CD4-positive, alpha-beta T cell treated with Interleukin-6 at 100 ng/mL for 8 hours (primary cell): ENCODE measurements at places on chromosomes 7 and 10.

GRCh38 chr10:31490858-31491504 lies 172.0 kb downstream of the ZEB1 start:
- peak; percentile 5 for DNase-seq

DNA sequence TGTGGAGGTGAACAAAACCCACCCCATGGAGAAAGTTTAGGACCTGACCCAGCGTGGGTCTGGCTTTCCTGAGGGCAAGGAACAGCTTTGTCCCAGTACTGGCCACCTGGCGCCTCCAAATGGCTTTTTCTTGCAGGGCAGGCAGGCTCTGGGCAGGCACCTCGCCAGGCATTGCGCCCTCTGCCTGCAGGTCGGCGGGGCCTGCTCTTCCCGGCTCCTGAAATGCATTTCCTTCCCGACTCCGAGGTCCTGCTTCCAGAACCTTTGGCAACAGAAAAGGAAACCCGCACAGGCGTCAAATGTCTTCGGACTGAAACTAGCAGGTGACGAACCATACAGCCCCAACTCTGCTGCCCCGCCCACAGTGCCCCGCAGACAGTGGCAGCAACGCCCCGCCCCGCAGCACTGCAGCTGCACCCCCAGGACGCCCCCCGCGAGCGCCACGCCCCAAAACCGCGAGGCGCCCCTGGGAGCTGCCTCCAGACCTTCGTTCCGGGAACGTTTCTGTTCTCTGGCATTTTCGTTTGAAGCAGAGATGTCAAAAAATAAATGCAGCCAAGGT lies 65.5 kb downstream of the C10orf143 start:
- DNase-seq: no peak

DNA sequence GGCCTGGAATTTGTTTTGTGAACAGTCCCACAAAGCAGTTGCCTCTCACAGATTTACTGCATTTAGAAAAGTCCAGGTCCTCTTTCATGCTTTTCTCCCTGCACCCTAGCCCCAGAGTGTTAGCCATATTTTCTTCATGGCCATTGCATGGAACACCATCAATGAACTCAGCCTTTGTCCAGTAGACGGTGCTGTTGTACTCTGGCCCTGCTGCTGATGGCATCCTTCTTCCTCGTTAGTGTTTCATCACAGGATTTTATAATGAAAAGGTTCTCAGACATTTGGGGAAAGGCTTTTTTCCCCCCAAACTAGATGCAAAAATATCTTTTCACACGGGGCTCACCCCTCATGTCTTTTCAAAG lies 93.0 kb upstream of the SLC25A13 start:
- DNase-seq: peak; percentile 16

DNA sequence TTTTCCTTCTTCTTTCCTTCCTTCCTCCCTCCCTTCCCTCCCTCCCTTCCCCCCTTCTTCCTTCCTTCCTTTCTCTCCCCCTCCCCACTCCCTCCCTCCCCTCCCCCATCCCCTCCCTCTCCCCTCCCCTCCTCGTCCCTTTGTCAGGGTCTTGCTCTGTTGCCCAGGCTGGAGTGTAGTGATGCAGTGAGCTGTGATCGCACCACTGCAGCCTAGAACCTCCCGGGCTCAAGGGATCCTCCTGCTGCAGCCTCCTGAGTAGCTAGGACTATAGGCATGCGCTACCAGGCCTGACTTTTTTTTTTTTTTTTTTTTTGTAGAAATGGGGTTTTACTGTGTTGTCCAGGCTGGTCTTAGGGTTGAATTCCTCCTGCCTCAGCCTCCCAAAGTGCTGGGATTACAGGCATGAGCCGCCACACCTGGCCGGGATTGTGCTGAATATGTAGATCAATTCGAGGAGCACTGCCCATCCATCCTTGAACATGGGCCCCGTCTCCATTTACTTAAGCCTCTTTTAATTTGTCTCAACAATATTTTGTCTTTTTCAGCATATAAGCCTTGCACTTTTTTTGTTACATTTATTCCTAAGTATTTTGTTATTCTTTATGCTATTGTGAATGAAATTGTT lies 23.4 kb downstream of the GRIFIN start:
- DNase-seq: no peak

GRCh38 chr7:27178366-27178765 lies 4.2 kb upstream of the HOXA10 start:
- DNase-seq: no peak

DNA sequence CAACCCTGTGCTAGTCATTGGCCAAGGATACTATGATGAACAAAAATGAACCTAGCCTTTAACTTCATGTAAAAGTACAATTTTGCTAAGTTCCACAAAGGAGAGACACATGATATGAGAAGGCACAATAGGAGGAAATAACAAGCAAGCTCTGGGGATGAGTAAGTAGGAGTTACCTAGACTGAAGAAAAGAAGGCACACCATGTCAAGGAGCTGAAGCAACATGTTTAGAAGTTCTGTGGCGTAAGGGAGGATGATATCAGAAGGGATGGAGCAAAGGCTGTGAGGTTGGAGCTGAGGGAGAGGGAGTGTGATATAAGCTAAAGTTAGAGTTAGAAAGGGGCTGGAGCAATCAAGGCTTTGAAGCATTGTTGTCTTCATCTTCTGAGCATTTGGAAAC lies 25.6 kb downstream of the KIFBP start:
- no peak for DNase-seq

DNA sequence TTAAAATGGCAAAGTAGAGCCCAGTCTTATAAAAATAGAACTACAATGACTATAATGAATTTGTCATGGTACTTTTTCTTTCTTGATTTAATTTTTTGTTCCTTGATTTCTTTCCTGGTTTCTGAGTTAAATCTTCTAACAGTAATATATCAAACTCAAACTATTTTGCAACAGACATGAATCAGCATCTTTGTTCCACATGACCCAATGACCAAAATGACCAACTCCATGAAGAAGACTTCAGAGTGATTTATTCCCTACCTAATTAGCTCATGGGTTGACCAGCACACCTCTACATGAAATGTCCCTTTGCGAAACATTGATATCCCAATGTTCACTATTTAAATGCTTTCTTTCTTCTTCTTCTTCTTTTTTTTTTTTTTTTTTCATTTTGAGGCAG lies 30.9 kb downstream of the NMT2 start:
- no peak for DNase-seq

DNA sequence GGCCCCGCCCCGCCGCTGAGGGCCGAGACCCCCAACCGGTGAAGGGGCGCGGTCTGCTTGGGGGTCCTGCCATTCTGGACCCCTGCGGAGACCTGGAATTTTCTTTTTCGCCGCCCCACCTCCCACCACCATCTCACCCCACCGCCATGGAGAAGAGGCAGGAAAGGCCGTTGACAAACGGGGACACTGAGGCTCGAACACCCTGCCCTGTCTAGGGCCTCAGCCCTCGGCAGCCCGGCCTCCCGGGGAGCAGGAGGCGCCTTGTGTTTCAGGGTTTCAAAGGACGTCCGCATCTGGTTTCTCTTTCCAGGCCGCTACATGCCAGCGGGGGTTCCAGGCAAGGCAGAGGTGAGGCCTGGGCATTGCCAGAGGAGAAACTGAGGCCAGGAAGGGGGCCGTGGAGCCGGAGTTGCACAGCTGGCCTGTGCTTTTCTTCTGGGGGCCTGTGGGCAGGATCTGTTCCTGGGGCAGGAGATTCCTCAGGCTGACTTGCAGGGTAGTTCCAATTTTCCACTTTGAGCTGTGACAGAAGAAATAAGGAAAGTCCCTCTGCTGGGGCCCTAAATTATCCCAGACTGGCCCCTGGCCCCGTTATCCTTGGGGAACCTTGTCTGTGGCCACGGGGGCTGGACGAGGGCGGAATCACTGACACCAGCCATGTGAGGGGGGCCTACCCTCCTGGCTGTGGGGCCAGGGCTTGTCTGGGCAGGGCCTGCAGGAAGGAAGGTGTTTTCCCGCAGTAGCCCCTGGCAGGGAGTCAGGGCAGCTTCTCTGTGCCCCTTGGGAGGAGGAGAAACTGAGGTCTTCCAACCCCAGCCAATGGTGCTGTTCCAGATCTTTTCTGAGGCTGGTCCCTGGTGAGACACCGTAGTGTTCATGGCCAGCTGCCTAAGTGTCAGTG lies 900 bp upstream of the MICALL2 start:
- no peak for DNase-seq

- no peak for DNase-seq
Observed at GRCh38 chr7:114082642-114083165, 163.9 kb upstream of the PPP1R3A start.

DNA sequence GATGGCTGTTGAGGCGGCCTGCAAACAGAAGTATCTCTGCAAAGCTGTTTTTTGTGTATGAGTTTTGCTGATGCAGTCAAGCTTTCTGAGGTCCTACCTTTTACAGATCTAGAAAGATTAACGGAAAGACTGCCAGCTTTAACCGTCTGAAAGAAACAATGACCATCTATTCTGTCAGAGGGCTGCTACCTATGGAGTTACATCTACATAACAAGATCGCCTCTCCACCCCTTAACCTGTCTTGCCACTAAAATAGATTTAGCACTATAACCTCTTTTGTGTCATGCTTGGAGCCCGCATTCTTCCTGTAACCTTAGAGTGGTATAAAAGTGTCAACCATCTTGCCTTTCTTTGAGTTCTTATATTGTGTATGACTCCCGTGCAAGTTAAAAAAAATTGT lies 291.2 kb downstream of the POM121L12 start:
- DNase-seq: no peak

DNA sequence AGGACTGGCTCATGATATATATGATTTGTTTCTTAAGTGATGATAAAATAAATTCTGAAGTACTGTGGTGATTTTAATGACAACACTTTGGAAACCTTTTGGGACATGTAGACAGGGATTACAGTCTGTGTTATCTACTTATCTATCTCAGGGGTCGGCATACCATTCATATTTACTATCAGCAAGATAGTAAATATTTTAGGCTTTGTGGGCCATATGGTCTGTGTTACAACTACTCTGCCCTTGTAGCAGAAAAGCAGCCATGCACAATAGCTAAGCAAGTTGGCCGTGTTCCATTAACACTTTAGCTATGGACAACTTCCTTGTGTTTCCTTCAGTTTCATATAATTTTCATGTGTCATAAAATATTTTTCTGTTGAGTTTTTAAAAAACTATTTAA lies 97.8 kb upstream of the PRPS1L1 start:
- no peak for DNase-seq

DNA sequence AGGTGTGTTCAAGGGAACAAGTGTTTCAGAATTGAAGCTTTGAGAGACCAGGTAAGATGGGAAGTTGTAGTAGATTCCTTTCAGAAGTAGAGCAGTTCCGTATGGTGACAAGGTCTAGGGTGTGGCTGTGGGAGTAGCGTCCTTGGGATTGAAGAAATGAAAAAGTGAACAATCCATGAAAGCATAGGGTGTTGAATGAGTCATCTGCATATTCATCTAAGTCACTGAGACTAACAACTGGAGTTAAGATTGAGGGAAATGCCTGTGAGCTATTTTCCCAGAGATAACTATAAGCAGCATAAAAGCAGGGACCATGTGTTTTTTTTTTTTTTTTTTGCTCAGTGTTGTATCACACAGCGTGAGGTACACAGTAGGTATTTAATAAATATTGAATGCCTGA lies 134.8 kb downstream of the PHTF2 start:
- no peak for DNase-seq

DNA sequence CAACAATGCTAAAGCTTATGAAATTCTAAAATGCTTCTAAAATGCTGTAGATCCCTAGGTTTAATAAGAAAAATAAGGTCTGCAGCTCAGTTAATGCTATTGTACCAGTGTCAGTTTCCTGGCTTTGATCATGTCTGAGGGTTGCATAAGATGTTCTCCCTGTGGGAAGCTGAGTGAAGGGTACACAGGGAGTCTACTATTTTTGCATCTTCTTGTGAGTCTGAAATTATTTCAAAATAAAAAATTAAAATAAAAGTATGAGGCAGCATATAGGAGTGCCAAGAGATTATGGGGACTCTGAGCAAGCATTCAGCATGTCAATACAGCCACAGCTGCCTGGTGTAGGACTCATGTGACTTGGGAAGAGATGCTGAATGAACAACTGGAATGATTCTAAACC lies 14.7 kb downstream of the CHST15 start:
- DNase-seq: no peak

DNA sequence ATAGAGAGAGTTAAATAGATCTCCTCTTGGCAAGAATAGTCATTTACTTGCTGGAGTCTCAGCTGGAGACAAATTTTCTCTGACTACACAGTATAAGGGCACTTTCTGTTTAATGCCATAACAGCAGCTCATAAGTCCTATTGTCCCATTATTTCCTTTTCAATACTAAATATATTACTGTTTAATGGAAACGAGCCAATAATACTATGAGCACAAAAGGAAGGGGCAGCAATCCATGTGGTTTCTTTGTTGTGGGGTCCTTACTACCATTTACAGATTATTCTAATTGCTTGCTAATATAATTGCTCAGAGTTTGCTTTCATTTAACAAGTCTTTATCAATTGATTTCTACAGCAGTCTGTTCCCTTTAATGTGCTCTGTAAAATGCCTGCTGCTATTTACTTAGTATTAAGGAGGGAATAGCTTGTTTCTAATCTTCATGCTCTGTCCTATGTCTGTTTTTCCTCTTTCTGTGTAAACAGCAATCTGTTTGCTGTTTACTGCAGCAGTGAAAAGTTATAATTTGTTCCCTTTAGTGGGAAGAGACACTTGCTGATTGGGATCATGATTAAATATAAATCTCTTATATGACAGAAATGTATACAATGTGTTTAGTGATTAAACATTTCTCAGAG lies 296.2 kb upstream of the SMIM30 start:
- DNase-seq: no peak

GRCh38 chr10:25744574-25744973 lies 189.5 kb upstream of the MYO3A start:
- DNase-seq: no peak

DNA sequence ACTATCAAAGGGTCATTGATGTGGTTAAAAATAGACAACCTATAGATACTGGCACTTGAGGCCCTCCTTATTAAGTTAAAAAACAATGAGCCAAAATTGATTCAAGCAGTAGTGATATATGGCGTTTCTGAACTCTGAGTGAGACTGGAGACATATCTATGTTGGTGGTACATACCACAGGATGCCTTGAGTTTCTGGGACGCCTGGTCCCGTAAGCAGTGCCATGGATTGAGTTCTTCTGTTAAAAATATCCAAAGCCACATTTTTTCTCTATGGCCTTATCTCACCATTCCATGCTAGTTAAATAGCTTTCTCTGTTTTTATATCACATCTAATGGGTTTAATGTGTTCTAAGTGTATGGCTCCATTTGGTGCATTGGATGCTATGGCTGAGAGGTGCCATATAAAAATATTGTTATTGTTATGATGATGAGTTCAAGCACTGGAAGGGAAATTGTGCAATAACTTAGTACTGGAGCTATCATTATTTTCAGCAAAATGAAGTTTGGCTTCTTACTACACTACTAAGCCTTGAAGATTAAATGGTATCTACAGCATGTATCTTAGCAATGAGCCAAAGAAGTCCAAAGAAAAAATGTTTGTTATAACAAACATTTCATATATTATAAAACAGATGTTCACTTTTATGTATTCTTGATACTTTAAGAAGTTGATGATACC lies 713.9 kb downstream of the SUGCT start:
- DNase-seq: no peak
